SHP77 (cell line): ENCODE measurements at places on chromosomes 3 and 15.

DNA sequence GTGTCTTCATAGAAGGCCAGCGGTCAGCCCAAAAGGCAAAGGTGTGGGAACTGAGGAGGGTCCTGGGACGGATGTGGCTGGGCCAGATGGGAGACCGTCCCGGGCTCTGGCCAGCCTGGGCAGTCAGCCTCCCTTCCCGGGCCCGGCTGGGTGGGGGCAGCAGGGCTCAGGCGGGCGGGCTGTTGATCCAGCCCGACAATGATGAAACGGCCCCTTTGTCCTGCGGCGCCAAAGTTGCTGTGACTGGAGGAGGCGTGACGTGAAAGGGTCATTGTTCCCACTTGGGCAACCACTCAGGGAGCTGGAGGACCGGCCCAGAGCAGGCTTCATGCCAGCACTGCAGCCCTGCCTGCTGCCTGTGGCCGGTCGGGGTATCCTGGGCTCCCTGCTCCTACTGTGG lies 16.5 kb downstream of the DUSP7 start:
- peak; percentile 11 for DNase-seq

DNA sequence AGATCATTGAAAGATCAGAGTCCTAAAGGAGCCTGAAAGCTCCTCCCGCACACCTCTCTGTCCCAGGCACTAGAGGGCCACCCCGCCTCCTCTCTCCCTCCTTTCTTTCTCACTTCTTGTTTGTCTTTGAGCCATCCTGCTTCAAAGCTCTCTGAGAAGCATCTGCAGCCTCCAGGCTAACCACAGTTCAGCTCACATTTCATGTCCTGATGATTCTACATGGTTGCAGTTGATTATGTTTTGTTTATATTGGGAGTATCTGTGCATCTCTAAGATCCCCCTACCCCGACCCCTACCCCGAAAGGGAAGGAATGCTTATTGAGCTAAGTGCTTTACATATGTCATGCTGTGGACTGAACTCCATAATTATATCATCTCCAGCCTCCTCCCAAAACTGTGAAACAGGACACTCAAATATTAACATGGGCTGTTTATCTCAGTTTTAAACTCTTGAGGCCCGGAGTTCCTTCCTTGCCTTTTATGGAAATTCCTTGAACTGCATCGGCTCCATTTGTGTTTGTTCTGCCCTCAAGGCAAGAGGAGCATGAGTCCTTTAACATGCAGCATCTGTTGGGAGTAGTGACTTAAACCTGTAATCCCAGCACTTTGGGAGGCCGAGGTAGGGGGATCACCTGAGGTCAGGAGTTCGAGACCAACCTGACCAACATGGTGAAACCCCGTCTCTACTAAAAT lies 30.9 kb downstream of the MGLL start:
- DNase-seq = no peak

DNA sequence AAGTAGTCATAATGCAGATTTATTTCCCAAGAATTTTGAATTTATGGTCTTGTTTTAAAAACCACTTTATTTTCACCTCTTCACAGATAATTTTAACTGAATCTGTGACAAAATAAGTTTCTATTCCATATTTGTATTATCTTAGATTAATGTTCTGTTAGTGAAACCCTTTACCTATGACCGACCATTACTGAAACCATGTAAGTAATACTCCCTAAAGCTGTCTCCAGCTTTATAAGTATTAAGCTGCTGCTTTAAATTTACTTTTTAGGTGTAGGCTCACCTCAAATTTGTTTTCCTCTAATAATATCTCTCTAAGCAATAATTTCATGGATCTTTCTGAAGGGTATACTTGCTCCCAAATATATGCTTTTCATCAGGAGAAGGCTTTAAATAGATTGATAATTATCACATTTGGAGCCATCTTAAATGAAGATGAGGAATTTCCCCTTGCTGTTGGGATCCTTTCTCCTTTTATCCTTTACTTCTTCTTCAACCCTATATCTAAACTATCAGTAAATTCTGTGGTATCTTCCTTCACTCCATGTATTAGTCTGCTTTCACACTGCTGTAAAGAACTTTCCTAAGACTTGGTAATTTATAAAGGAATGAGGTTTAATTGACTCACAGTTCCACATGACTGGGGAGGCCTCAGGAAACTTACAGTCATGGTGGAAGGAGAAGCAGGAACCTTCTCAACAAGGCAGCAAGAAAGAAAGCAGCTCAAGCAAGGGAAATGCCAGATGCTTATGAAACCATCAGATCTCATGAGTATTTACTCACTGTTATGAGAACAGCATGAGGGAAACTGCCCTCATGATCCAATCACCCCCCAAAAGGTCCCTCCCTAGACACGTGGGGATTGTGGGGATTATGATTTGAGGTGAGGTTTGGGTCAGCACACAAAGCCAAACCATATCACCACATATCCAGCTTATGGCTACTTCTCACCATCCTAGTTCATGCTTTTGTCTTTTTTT lies 92.3 kb upstream of the P2RY1 start:
- no peak for DNase-seq

GRCh38 chr3:95567346-95567745 lies 1247.0 kb upstream of the EPHA6 start:
- no peak for DNase-seq

DNA sequence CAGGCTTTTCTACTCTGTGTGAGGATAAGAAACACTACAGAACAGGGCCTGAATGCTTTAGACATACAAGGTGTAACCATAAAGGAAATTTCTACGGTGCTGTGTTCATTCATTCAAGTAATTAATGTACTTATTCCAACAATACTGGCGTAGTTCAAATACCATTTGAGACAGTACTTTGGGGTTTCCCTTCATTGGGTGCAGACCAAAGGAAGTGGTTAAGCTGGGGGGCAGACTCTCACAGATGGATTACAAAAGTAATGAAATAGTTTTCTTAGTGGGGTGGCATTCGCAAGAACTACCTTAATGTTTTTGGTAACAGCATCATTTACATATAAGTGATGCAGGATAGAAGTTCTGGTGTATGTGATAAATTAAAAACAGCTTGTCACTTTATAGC lies 65.9 kb downstream of the BTD start:
- no peak for DNase-seq
